Activated CD4-positive, alpha-beta memory T cell treated with anti-CD3 and anti-CD28 coated beads for 36 hours (primary cell): ENCODE measurements at places on chromosomes 16 and 17. TPM values are rescaled to one million over a fixed set of nuclear protein-coding genes. Genes with fewer than 3 reads are reported as not detected.

DNA sequence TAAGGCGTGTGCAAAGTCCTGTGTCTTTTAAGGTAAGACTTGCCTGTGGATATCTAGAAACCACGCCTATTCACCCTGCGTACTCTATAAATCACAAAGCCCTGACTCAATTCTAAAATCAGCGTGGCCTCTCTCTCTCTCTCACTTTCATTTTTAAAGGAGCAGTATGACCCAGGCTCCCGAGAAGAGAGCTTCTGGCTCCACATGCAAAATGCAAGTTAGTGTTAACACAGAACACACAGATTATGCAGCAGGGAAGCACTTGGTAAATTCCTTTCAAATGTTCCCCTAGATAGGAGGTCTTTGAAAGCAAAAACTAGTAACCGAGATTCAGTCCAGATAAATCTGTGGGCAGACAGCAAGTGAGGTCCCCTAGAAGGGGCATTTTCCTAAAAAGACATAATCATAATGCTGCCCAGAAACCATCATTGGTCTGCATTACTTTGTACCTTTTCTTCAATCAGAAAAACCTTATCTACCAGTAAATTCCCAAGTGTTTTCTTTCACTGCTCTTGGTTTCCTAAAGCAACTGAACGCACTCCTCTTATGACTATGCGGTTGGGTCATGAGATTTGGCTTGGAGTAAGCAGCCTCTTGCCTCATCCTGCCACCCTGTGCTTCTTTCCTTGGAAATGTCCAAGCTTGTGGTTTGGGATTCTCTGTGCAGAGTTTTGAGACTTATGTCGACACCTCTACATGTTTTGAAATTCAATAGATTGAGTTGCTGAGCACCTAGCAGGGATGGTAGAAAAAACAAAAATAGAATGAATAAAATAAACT lies 31.7 kb upstream of the KCNJ2 start:
- peak; percentile 58 for DNase-seq

DNA sequence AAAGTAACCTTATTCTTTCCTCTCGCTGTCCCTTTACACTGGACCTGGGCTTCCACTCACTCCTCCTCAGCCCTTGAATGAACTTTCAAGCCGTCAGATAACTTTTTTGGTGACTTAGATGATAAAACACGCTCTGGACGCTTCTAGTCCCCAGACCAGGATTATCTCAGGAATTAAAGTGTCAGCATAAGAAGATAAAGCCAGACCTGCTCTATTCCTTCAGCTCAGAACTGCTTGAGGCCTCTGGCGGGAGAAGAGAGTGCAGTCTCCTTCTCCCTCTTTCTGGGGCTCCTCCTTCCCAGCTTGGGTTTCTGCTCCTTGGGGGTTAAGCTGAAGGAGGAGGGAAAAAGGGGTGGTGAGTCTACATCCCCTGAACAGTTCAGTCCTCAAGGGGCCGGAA lies 6.6 kb downstream of the LPO start:
- DNase-seq: no peak

GRCh38 chr16:89320782-89321501 lies 103.4 kb downstream of the ZNF778 start:
- DNase-seq: no peak

DNA sequence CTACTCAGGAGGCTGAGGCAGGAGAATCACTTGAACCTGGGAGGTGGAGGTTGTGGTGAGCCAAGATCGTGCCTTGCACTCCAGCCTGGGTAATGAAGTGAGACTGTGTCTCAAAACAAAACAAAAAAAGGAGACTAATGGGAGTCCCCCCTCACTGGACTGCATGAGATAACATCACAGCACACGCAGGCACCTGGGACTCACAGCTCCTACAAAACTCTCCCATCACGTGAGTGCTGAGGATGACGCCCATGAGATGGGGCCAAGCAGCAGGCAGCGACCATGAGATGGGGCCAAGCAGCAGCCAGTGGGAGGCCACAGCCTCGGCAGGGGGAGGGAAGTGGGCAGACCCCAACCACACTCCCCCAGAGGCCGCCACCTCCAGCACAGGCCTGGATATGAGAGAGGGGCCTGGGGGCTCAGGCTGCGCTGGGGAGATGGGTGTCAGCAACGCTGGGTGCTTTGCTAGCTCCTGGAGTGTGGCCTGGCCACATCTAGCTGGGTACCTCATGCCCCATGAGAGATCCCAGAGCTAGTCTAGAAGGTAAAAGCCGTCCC lies 15.4 kb downstream of the DNAAF8 start:
- DNase-seq: no peak

Gene ANKRD13B
- total RNA-seq: 14.1 TPM

DNA sequence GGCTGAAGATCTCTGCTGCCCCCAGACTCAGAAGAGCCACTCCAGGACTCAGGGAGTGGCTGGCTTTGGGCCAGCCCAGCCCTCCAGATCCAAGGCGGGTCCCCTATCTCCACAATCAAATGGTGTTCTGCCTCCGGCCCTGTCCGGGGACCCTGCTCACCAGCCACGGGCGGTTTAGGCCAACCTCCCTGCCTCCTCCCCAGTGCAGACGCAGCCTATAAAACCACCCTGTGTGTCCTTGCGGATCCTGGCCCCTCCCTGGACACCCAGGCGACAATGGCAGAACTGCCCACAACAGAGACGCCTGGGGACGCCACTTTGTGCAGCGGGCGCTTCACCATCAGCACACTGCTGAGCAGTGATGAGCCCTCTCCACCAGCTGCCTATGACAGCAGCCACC lies at the start of gene SLC12A3:
SLC12A3 (plus strand) TSS at position 248 of the 400 bp plus-strand sequence; CDS start at position 277, 29 bp downstream.
- DNase-seq: no peak

Gene HS3ST2
- not detected for total RNA-seq
